H9 (cell line): ENCODE measurements at places on chromosomes 2 and 18.

DNA sequence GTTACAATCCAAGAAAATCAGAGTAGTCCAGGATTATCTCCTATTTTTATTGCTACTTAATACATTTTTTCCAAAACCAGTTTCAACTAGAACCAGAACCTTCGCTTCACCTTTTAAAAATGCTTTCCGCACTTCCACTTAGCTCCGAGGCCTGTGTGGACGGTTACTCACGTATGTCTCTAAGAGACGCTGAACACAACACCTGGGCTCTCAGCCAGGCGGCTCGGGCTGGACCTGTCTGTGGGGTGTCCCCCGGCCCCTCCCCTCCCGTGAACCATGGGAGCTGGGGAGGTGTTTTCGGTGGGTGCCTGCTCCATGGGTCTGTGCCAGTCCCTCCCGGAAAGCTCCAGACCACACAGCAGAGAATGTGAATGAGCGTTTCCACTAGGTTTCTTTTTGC, 223.8 kb downstream of the GLI2 start:
- no peak for DNase-seq

DNA sequence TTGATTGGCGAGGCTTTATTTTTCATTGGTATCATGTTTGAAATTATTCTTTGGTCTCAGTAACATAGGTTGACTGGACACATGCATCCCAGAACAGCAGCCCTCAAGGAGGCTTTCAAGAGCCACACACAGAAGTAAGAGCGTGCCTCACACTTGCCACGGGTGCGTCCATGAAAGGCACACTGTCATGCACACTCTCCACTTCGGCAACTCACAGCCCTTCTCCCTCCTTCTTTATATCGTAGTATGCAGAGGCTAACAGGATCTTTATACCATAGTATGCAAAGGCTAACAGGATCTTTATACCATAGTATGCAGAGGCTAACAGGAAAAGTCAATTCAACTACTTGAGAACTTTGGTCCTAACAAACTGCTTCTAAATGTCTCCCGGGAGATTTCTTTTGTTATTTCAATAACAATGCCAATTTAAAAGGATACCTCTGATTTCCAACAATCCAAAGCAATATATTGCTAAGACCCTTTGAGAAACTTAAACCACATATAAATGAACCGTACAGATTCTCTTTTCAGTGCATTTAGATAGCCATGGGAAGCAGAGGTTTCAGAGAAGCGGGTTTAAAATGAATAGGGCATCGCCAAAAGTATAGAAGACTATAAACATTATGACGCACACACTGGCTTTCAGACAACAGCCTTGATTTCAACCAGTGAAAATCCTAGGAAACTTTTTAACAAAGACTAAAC, 26.5 kb upstream of the ZNF516 start:
- no peak for DNase-seq

DNA sequence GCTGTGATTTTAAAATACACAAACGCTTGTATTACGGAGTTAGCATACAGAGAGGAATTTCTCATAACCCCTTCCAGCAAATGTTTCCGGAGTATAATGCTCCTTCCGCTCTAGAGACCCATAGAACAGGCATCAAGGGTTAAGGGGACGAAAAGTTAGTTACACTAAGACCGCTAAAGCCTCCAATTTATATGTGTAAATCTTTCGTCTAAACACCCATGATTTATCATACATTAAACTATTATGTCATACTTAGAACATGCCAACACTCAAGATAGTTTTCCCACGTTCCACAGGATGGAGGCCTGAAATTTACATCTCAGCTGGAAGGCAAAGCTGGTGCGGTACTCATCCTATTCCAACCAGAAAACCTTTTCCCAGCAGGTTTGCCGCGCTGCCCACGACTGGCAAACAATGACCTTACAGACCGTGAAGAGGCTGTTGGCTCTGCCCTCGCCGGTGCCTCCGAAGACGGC, 650 bp downstream of the ORMDL1 start:
- no peak for DNase-seq

DNA sequence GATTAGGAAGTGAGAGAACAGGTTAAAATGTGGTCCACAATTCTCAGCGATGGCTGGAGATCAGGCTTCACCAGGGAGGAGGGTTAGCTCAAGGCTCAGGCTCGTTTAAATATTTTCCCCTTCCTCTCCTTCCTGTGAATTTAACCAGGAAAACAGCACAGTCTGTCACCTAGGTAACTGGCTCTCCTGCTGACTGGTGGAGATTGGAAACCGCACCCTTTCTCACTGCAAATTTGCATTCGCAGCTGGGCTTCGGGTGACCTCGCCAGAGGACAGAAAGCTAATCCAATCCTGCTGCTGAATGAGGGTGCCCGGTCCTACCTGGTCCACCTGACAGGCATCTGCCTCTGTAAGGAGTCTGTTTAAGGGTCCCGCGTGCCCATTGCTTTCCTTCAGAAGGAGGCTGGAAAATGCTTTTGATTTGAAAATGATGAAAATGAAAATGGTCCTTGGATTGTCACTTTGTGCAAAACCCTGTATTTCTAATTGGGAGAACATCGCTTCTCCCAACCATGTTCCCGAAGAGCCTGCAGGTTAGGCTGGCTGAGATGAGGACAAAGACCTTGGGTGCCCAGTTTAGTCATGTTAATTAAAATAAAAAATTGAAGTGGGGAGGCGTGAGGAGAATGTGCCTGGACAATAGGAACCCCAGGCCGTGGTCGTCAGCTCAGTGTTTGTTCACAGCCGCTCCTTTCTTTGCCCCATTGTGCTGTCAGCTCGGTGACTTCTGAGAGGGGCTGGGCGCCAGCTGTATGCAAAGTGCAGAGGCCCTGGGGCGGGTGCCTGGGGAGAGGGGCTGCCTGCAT, 43.4 kb upstream of the MTCL1 start:
- DNase-seq = peak; percentile 92

DNA sequence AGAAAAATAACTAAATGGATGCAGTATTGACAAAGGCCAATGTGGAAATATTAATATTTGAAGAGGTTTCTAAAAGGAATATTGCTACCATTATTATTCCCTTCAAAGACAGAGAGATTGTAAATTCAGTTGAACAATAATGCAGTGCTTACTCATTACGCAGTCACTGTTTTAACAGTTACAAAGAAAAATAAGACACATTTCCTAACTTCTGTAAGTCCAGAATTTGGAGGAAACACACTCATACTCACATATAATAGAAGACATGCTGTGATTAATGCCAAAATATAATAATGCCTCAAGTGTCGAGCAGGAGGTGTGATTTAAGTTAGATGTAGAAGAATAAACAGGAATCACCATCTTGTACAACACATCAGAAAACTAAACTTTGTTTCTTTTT, 389.2 kb downstream of the FBXO15 start:
- DNase-seq = no peak

GRCh38 chr2:218722876-218723785, 12.5 kb downstream of the TTLL4 start:
- no peak for DNase-seq

DNA sequence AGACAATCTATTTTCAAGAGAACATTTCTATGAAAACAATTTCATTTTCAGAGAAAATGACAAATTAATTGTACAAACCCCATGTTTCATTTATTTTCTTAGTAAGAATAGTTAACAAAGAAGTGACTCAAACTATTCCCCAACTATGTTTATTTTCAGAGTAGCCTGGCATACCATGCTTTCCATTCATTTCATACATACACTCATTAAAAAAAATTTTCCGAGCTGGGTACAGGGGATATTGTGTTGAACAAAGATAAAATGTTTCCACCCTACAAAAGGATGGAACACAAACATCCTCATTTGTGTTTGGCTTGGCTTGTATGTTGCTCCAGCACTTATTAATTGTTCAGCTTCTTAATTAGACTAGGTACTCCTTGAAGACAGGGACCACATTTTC, 331.4 kb downstream of the EXOC6B start:
- no peak for DNase-seq

GRCh38 chr2:4931721-4932365, 760.3 kb upstream of the SOX11 start:
- DNase-seq = no peak
